Diencephalon (tissue), 1 donor: ENCODE measurements at places on chromosomes 13 and 19. TPM values are rescaled to one million over a fixed set of nuclear protein-coding genes. Genes with fewer than 3 reads are reported as not detected.

C13orf42 gene
- 0.23 TPM for total RNA-seq

RUBCNL gene
- 5.8 TPM for total RNA-seq

PLK5 gene
- 0.23 TPM for total RNA-seq

SEMA6B gene
- 49.1 TPM for total RNA-seq

CCDC8 gene
- total RNA-seq = 8.1 TPM
